ENCODE measurements at places on chromosomes 5 and 9.

- no peak for DNase-seq
These were observed 11.9 kb downstream of the OTULINL start for GRCh38 chr5:14593326-14594021.

GRCh38 chr5:150487199-150488061 is 20.5 kb upstream of the NDST1 start:
- DNase-seq = no peak

DNA sequence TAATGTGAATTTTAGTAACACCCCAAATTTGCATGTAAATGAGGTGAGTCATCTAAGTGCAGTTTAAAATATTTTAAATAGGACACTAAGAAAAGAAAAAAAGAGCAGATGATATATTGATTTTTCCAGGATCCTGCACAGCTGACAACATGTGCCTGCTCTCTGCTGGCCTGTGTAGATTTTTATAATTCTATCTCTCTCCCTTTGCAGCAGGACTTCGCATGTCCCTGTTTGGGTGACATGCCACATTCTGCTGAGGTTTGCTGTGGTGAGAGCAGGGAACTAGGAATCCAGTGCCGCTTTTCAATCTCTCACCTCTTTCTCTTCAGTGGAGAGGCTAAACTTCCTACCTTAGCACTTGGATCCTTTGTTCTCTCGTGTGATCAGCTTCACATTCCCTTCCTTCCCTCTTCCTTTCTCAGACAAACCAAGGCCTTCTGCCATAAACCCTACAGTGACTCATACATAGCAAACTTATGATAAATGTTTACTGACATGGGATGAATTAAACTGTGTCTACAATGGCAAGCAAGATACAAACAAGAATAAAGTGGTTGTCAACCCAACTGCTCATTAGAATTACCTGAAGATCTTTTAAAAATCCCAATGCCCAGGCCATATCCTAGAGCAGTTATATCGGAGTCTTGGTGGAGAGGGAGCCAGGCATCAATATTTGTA is 198.8 kb upstream of the EFNA5 start:
- no peak for DNase-seq

GRCh38 chr9:27436234-27436633 is 87.9 kb upstream of the IFNK start:
- DNase-seq = no peak

DNA sequence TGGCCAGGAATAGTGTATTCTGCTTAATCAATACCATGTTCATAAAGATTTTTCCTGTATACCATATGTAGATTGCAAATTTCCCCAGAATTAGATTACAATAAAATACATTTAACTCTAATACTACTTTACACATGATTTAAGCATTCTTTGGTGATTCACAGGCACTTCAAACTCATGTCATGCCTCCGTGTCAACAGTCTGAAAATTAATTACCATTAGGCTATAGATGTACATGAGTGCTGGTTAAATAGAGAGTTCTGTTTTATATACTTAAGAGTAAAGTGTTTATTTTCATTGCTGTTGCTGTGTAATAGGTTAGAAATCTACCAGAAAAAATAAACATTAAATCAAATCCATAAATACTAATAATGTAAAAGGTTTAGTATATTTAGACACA is 159.8 kb downstream of the ZSWIM6 start:
- no peak for DNase-seq

DNA sequence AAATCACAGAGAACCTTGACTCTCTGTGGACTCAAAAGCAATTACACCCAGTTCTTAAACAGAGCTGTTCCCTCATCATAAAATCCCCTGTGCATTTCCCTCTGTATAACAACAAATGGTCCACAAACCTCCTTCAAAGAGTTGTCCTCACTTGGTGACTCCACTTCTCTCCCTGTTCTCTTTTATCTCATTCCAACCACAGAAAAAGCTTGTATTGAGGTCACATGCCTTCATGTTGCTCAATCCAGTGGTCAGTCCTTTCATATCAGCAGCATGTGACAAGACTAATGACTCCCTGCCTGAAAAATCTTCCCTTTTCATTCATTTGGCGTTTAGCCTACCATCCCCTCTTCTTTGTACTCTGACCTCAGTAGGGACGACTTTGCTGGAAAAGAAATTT is 158.0 kb downstream of the DEPDC1B start:
- DNase-seq = no peak

DNA sequence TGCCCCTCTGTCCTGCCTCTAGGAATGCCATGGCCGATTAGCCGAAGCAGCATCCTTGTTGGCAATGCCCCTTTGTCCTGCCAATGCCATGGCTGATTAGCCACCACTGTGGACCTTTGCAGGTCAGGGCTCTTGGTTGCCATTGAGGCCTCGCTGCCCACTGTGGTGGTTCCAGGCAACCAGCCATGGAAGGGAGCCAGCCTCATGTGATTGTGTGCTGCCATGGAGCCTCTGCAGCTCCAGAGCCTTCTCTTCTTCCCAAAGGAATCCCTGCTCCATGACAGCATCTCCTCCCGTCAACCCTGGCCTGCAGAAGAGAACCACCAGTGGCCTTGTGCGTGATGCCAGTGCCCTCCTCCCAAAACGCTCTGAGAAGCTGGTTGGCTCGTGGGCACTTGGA is 187.0 kb downstream of the CACNA1B start:
- no peak for DNase-seq

DNA sequence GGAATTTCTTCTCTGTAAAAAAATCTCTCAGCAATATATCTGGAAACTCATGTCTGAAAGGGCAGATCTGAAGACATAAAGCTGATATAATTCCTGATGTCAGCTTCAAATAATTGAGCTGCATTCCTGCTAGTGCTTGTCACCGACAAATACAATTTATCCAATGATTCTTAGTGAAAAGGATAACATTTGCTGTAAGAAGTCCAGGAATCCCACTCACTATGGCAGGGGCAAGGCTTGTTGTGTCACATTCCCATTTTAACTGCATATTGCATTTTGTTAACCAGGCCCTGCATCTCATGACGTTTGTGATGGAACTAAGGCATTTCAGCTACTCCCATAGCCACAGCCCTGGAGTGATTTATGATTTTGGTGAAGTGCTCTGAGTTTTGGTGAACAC is 160.1 kb upstream of the DAB2 start:
- DNase-seq = no peak

DNA sequence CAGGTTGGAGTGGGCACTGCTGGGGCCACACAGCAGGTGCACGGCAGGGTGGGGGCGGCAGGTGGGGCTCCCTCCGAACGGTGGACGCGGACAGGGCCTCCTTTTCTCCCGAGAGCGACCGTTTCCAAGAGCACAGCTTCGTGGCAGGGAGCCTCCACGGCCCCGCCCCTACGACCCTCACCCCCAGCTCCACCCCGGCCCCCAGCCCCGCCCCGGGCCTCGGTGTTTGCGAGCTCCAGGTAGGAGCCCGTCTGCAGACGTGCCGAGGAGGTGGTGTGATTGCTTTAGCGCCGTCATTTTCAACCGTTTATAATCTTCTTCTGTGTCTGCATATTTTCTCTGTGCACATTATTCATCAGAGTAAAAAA is 8.8 kb downstream of the GRIN1 start:
- no peak for DNase-seq

DNA sequence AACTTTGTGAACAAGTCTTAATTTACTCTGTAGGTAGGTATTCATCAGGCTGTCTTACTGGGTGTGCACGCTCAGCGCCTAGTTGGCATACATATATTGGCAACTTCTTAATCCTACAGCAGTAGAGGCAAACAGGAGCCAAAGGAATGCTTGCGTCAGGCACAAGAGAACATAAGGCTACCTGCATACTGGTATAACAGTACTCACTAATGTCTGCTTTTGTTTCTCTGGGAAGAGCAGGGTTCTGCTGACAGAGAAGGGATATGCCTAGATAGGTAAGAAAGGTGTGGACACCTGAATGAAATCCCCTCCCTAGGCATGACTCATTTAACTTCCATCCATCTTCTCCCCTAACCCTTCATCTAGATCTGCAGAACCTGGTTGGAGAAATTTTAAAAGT is 40.1 kb downstream of the ELL2 start:
- DNase-seq = no peak

DNA sequence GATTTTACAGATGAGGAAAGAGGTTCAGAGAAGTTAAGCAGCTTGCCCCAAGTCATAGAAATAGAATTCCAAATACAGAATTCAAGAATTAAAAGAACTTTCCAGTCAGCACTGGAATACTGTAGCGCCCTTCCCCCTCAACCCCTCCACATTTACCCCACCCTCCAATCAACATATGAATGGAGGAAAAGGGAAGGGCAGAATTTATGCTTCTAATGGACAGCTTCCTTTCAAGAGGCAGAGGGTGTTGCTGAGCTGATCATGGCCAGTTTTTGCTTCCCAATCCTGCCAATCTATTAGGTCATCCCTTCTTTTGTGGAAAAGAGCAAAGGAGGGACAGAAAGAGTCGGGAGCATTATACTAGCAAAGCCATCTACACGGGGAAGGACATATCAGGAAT is 39.1 kb upstream of the ANKRD31 start:
- DNase-seq = no peak

- DNase-seq = no peak
These were observed 8.4 kb downstream of the SREK1IP1 start for GRCh38 chr5:64759960-64760660.

DNA sequence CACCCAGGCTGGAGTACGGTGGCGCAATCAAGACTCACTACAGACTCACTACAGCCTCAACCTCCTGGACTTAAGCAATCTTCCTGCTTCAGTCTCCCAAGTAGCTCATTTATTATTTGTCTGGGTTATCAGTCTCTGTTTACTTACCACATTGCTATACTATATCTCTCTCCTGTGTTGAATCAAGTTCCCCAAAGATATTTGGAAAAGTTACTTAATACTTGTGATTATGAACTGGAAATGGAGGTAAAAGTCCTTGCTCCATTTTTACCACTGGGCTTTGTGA is 55.6 kb downstream of the ANGPTL2 start:
- no peak for DNase-seq

GRCh38 chr5:78215565-78215964 is 78.9 kb downstream of the AP3B1 start:
- DNase-seq = no peak

DNA sequence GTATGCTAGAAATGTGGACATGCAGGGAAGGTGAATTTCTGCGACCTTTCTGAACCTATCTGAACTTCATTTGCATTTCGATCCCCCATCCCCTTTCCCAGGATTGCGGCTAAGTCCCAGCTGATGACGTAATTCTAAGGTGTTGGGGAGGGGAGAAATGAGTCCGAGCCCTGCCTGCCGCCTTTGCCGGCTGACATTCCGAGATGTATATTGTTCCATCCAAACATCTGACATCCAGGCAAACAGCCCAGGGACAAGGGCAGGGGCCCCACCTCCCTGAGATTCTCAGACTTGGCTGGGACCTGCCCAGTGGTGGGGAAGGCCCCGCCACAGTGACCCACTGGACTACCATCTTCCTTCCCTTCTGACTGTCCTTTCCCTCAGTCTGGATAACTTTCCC is 494.6 kb downstream of the ENC1 start:
- no peak for DNase-seq

All from activated CD4-positive, alpha-beta T cell treated with anti-CD3 and anti-CD28 coated beads, Interleukin-2, amount 50 U/mL, for 1 hour (primary cell).